Iris pigment epithelial cell (primary cell): ENCODE measurements at places on chromosomes 5 and 9.
A peak's percentile ranks its signal among the peaks of the same experiment; 100 is the strongest.

DNA sequence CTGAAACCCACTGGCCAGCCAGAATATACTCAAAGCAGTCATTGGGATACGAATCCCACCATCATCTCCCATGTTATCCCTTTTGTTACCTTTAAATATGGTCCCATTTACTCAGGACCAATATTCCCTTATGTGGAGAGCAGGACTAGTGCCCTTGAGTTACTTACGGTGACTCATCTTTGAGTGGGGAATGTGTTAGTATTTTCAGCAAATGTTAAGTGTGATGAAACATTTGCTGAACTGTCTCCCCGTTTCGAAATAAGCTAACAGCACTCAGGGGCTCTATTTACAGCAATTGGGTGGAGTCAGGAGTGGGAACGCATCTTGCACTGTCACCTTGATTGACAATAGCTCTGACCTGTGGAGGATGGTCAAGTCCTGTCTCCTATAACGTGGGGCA is 67.4 kb downstream of the CTSL start:
- peak; percentile 96 for DNase-seq

DNA sequence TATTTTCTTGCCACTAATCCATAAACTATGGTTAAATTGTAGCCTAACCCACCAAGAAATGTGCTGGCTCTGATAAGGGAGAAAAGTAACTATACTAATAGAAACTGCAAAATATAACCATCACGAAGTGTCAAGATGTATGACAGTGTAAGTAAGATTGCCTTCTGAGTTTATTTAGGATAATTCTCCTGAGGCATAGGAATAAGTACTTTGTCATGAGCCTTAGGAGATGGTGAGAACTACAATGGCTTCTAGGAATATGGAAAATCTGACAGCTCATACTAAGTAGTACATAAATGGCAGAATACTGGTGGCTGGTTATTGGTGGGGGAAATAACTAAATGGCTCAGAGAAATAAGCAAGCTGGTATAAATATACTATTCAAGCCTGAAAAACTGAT is 543.9 kb downstream of the PRR16 start:
- no peak for DNase-seq

DNA sequence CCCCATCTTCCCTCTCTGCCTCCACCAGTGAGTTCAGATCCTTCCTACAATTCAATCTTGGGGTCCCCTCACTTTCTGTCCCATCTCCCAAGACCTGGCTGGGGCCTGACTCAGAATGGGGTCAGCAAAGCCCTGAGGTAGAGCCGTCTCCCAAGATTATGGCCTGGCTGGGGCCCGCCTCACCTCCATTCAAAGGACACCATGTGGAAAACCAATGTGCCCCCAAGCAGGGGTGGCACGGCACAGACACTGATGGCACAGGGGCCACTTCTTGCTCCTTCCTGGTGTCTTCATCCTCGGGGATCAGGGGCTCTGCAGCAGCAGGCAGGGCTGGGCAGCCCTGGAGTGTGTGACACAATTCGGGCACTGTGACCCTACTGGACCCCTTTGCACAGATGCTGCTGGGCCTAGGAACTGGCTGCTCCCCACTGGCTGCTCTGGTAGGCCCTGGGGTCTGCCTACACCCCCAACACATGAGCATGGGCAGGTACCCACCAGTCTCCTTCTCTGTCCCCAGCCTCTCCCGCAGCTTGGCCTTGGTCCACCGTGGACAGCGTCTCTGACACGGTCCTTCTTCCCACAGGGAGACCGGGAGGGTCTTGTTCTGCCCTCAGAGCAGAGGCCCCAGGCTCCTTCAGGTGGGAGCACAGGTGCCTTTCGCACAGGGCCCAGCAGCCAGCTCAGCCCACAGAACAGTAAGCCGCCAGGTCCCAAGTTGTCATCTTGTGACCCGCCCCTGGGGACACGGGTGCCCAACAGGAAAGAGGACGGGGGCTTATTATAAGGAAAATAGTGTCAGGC is 89.5 kb downstream of the ADAMTS2 start:
- DNase-seq, result no peak

DNA sequence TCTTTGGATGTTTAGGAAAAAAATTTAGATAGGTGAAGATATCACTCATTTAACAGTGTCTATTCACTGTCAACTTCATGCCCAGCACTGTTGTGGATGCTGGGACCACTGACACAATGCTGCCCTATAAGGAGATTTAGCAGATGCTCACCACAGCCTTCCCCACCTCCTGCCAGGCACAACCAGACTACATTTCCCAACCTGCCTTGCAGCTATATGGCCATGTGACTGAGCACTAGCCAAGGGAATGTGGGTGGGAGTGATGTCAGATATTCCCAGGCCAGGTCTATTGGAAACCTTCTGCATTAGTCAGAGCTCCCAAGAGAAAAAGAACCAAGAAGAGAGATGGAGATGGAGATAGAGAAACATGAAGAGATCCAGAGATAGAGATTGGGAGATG is 302.6 kb upstream of the TAS2R1 start:
- DNase-seq, result peak; percentile 66

GRCh38 chr5:26518065-26518464 is 520.3 kb downstream of the CDH9 start:
- DNase-seq, result no peak

DNA sequence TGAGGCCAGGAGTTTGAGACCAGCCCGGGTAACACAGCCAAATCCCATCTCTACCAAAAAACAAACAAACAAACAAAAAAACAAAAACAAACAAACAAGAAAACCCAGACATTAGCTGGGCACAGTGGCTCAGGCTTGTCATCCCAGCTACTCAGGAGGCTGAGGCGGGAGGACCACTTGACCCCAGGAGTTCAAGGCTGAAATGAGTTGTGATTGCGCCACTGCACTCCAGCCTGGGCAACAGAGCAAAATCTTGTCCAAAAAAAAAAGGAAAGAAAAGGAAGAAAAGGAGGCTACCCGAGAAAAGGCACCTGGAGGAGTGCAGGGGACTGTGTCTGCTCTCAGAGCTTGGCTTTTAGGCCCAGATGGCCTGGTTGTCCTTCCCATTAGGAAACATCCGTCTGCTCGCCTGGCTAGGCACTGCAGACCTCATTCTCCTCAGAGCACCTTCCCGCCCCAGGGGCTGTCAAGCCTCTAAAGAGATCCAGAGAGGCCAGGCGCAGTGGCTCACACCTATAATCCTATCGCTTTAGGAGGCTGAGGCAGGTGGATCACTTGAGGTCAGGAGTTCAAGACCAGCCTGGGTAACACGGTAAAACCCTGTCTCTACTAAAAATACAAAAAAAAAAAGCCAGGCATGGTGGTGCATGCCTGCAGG is 185.3 kb upstream of the IER5L start:
- DNase-seq, result no peak

DNA sequence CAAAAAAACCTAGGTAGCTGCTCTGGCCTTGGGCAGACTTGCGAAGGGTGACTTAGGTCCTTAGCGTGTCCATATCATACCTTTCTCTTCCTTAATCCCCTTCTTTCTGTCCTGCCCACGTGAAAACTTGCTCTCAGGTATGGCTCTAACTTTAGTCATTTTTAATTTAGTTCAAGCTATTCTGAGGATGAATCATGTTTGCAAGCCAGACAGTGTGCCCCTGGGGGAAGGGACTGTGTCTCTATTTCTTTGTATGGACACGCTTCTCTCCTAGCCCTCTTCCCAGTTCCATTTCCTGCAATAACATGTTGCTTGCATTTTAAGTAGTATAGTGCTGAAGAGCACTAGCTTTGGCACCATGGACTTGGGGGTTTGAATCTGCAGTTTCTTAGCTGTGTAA is 120.6 kb downstream of the PTTG1 start:
- DNase-seq, result no peak

- no peak for DNase-seq
Measured at GRCh38 chr9:123073441-123073840, 40.0 kb downstream of the GPR21 start.

- DNase-seq, result no peak
Measured at GRCh38 chr9:33690143-33690933, 105.0 kb upstream of the PRSS3 start.

GRCh38 chr5:173329491-173330337 is 1.5 kb upstream of the STC2 start:
- DNase-seq, result no peak

DNA sequence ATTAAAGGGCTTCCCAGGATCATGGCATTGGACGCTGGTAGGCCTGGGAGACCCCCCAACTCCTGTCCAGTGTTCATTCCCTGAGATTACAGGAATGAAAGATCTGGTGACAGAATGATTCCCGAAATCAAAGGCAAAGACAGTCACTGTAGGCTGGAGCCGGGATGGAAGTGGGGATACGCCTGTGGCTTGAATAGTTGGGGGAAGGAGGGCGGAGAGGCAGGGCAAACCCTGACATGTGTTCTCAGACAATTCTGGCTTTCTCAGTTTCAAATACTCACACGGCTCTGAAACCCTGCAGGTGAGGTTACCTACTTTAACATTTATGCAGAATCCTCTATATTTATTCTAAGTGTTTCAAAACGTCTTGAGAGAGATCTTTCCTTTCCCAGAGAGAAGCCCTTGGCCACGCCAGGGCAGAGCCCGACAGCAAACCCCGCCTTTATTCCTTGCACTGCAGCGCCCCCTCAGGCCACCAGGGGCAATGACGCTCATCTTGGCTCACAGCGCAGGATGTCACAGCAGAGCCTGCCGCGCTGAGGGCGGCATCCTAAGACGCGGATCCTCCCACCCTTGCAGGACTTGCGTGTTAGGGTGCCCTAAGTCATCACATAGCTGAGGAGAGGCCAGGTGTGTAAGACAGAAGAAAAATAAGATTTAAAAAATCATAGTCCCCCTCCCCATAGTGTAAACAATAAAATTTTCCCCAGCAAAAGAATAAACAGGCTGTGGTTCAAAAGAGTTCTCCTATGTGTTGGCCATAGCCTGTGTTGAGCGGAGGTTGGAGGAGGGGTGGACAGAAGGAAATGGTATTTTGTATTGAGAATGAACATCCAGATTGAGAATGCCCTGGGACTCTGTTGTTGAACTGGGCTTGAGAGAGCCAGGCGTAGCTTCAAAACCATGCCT is 284.5 kb downstream of the NTRK2 start:
- DNase-seq, result peak; percentile 4

- DNase-seq, result no peak
Measured at GRCh38 chr9:73199886-73200285, 48.2 kb downstream of the ANXA1 start.

DNA sequence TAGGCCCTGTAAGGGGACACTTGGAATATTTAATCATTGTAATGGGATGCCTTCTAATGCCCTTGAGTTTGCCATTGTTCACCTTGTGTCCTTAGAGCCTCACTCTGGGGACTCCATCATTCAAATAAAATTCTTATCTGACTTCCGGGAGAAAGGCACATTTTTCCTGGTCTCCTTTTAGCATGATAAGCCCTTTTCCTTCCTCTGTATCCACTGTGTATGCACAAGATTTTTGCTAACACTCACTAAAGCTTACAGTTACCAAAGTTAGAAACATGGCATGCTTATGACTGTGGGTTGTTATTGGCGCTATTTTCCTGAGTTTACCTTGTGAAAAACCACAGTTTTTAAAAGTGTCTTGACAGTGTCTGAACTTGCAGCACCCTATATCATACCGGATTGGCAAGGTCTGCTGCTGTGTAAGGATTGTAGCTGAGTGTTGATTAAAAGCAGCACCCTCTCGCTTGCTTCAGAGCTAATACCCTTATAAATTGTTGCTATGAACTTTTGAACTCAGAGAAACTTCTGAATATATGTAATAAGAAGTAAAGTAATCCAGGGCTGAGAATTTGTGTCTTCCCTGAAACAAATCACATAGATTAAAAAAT is 46.4 kb downstream of the SNCAIP start:
- no peak for DNase-seq

DNA sequence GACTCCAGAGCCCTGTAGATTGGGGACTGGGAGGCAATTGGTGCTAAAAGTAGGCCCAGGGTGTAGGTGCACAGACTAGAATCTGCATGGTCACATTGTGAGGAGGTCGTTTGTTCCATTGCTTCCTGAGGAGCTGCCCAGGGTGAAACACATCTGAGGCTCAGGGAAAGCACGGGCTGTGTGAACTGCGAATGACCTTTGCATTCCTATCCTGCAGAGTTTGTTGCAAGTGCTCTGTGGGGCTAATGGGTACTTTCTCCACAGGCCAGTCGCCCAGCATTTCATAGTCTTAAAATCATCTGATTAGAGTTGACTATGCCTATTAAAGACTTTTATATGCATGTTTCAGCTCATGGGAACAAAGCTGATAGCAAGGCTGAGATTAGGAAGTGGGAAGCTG is 14.4 kb upstream of the SLC46A2 start:
- peak; percentile 31 for DNase-seq

DNA sequence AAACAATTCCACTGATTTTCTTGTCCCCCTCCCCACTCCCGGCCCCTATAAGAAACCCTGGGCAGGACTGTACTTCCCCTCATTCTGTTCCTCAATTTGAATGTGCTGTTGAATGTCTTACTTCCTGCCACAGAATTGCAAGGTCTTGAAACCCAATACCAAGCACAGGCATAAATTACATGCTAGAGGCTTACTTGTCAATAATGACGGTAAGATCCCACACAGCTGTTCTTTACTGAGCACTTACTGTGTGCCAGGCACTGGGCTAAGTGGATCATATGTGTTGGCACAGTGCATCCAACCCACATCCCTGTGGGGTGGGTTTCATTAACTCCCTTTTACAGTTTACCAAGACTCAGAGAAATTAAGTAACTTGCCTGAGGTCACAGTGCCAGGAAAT is 63.4 kb downstream of the MVB12B start:
- DNase-seq, result peak; percentile 39
